ENCODE measurements at places on chromosomes 7 and 10. TPM values are rescaled to one million over a fixed set of nuclear protein-coding genes. Genes with fewer than 3 reads are reported as not detected.

- peak; percentile 44 for DNase-seq
These were observed at the start of the genes DYDC1 and DYDC2 for GRCh38 chr10:80356563-80356988. TSS of gene DYDC1 (minus strand) at chr10:80356755. CDS start at chr10:80352601, 4,154 bp downstream. TSS of gene DYDC2 (plus strand) at chr10:80356781. CDS start at chr10:80362444, 5,663 bp downstream.

DNA sequence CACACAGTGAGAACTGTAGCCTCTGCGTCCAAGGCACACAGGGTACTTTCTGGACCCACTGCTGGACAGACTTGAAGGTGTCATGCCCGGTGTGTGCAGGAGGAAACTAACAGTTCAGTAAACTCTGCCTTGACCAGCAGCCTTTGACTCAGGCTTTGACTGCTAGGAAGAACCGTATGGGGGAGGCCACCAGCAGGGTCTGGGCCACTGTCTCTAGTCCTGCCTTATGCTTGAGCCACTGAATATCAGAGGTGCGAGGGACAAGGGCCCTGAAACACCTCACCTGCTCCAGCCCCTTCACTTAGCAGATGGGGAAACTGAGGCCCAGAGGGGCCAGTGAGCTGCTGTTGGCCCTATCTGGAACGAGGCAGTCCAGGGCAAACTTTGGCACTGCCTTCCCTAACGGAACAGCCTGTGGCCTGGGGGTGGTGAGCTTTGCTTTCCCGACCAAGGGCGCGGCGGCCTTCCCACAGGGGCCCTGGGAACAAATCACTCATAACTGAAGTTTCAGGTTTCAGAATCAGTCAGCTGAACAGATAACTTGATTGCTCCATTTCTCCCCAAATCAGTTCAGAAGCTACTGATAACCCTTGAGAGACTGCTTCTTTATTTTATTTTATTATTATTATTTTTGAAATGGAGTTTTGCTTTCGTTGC, 130.0 kb downstream of the FAM53B start:
- no peak for DNase-seq

- no peak for DNase-seq
These were observed 347.0 kb upstream of the MTPN start for GRCh38 chr7:136324073-136324704.

DNA sequence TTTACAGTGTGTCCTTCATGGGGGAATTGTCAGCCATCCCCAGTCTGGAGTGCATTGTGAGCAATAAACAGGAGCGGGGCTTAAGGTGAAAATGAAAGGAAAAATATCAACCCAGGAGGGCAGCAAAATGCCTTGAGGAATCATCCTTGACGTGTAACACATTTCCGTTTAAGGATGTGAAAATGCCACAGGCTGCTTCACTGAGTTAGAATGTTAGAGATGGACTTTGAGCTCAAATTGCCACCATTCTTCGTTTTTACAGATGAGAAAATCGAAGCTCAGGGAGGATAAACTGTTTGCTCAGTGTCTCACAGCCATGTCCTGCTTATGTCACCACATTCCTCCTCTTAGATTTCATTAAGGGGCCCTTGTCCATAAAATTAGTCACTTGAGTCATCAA, 23.1 kb downstream of the SORCS3 start:
- DNase-seq: no peak

- DNase-seq: no peak
These were observed 53.5 kb downstream of the MGMT start for GRCh38 chr10:129520440-129521080.

DNA sequence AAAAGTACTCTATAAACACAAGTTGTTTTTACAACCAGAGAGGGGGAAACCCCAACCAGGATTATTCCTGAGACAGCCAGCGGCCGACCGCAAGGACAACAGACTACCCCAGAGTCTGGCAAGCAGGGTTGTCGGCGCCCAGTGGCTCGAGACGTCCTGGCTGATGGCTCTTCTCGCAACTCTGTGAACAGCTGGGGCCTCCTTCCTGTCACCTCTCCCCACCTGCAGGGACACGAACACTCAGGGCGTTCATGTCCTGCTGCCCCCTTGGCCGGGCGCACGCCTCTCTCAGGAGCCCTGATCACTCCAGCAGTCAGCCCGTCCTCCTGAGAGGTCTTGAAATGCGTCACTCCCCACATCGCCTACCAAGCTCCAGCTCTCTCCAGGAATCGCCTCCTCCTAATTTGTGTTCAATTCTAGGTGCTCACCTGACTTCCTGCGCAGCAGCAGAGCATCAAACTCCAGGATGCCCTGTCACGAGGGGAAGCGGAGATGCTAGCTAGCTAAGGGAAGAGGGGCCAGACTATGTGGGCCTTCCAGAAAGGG, 66.4 kb upstream of the TNRC18 start:
- DNase-seq: no peak

DNA sequence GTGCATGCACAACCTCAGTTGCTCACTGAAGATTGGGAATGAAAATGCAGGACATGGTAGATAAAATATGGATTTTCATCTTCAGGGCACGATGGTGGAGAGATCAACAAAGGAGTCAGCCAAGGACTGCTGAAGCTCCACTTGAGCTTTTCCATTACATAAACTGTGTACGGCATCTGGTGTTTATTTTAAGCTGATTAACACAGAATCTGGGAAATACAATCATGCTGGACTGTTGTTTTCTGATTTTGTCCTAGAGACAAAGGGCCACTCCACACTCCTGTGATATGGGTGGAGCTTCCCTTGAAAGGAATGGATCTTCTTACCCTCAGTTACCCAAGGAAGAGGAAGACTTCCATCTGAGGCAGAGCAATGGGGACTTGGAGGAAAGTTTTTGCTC, 120.6 kb downstream of the SAMD9 start:
- DNase-seq: no peak

DNA sequence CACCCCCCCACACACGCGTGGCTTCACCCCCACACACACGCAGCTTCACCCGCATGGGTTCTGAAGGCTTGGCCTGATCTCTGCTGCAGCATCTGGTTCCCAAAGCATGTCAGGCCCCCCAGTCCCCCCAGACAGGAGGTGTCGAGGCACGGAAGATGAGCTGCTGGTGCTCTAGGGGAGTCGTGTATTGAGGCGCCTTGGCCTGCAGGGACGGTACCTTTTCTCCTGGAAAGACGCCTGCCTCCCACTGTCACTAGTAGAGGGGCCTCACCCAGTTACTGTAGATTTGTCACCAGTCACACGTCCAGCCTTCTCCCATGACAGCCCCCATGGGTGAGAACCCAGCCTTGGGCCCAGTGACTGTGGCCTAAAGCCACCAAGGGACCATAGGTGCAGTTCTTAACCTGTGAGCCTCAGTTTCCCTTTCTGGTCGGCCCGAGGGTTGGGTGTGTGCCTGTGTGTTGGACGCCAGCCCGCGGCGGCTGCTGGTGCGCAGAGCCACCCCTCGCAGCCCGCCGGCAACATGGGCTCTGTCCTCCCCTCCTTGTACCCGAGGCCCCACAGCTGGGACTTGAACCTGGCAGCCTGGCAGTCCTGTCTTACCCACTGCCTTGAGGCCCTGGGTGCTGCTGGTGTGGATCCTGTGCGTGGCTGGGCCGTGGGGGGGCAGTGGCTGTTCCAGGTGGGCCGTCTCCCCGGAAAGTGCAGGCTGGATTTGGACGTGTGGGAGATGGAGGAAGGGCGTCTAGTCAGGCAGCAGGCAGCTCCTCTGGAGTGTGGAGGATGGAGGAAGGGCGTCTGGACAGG, 81.7 kb downstream of the NKX6-2 start:
- no peak for DNase-seq

GRCh38 chr10:26860443-26861204, at the start of gene ABI1:
TSS of gene ABI1 (minus strand) at chr10:26860958. CDS start at chr10:26860863, 95 bp downstream.
- DNase-seq: peak; percentile 97

HABP2 gene
- polyA plus RNA-seq: 0.48 TPM

STRIP2 gene
- polyA plus RNA-seq: 2.8 TPM

RAPGEF5 gene
- polyA plus RNA-seq: 39.4 TPM

TAS2R41 gene
- polyA plus RNA-seq: not detected

Measured in right renal pelvis (tissue), 4 donors.